ENCODE measurements at places on chromosomes 4 and X. TPM values are rescaled to one million over a fixed set of nuclear protein-coding genes. Genes with fewer than 3 reads are reported as not detected.

The OCIAD2 gene
- 7.4 TPM for total RNA-seq

The PROM1 gene
- total RNA-seq: 2.3 TPM

The WDR45 gene
- total RNA-seq: 83.7 TPM

The XPNPEP2 gene
- not detected for total RNA-seq

The STK32B gene
- 6.3 TPM for total RNA-seq

The SPP1 gene
- total RNA-seq: 240 TPM

The TECRL gene
- total RNA-seq: not detected

The FGF2 gene
- 6.0 TPM for total RNA-seq
